Ovary (tissue), 10 donors: ENCODE measurements at places on chromosomes 1 and 21. TPM values are rescaled to one million over a fixed set of nuclear protein-coding genes. Genes with fewer than 3 reads are reported as not detected.

The KRTAP13-2 gene
- not detected for polyA plus RNA-seq

The ARHGAP30 gene
- 1.6 TPM for polyA plus RNA-seq

The MEGF6 gene
- 0.10 TPM for polyA plus RNA-seq

The OR2T2 gene
- polyA plus RNA-seq: not detected

The SAMD13 gene
- 2.9 TPM for polyA plus RNA-seq

The IGSF21 gene
- 0.37 TPM for polyA plus RNA-seq

The C8A gene
- not detected for polyA plus RNA-seq

The HNRNPCL1 gene
- polyA plus RNA-seq: not detected

The SRSF11 gene
- 150 TPM for polyA plus RNA-seq

The APP gene
- 945 TPM for polyA plus RNA-seq

The TMEM240 gene
- 30.3 TPM for polyA plus RNA-seq

The S100A1 gene
- polyA plus RNA-seq: 1.2 TPM

The MGST3 gene
- polyA plus RNA-seq: 193 TPM

The SLC41A1 gene
- 75.9 TPM for polyA plus RNA-seq

The RNF11 gene
- 138 TPM for polyA plus RNA-seq

The FNBP1L gene
- 11.9 TPM for polyA plus RNA-seq

The DMBX1 gene
- polyA plus RNA-seq: not detected

The SELL gene
- polyA plus RNA-seq: 0.42 TPM
